ENCODE measurements at places on chromosomes 11 and 22.

DNA sequence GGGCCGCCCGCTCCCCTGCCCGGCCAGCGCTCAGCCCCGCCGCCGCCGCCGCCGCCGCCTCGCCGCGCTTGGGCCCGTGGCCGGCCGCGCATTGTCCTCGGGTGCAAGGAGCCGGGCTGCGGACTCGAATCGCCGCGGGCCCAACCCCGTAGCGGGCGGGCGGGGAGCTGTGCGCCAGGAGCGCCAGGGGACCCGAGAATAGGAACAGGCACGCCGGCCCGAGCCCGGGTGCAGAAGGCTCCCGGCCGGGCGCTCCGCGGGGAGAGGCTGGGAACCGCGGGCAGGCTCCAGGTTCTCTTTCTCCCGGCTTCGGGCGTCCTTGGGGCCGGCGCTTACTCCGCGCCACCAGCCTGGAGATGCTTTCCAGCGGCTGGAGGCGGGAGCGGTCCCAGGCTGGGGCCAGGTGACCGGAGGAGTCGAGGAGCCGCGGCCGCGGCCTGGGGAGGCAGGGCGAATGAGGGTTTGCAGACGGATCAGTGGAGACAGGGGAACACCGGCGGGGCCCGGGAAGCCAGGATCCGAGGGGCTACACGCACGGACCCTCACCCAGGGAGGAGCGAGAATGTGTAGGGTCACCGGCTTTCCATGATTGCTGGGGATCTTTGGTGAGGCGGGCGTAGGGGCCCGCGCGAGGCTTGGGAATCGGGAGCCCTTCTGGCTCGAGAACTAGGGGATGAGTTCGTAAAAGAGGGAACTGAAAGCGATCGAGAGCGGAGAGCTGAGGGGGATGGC, 726 bp downstream of the PKNOX2 start:
- no peak for DNase-seq

DNA sequence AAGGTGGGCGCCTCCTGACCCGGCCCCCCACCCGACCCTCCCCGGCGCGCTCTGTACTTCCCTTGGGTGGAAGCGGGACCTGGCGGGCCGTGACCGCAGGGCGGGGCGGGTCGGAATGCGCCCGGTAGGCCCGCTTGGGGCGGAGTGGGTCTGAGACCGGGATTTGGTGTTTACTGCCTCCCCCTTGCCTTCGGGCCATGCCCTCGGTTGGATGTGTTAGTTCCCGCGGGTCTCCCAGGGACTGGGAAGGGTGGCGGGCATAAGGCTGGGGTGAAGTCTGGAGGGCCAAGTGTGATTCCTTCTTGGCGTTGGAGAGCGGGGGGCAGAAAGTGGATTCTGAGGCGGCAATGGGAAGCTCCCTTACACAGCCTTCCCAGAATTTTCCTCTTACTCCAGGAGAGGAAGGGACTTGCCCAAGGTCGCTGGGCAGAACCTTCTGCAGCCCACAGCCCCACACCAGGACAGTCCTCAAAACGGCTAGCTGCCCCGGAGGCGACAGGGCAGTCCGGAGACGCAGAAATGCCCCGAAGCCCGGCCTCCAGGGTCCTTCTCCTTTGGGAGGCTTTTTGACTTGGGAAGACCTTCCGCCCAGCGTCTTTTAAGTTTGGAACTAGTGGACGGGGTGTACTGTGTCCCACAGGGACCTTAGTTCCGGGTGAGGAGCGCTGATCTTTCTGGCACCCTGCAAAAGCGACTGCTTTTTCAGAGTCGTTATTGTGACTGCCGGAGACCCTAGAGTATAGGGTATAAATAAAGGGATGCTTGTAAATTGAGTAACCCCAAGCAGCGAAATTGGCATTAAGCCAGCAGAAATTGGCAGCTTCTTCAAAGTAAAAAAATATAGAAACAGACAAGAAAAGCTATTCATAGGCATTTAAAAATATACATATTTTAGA, 647 bp downstream of the SWAP70 start:
- DNase-seq = peak; percentile 4

DNA sequence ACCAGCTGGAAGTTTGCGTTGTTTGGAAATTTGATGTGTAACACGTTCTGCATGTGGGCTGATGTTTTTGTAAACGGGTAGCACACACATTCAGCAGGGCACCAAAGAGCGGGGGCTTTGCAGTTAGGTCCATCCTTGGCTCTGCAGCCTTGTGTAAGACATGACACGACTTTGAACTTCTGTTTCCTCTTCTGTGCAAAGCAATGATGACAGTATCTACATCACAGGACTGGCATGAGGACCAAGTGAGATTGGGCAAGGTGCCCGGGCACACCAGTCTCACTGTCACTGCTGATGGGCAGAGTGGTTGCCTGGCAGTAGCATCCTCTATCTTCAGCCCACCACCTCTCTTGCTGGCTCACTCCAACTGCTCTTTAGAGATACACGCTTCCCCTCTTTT, 3.3 kb downstream of the TCN2 start:
- DNase-seq = peak; percentile 61

GRCh38 chr11:31651822-31652221, 142.3 kb downstream of the ELP4 start:
- DNase-seq = no peak

GRCh38 chr11:104033134-104033533, 3.3 kb upstream of the DDI1 start:
- DNase-seq = no peak

DNA sequence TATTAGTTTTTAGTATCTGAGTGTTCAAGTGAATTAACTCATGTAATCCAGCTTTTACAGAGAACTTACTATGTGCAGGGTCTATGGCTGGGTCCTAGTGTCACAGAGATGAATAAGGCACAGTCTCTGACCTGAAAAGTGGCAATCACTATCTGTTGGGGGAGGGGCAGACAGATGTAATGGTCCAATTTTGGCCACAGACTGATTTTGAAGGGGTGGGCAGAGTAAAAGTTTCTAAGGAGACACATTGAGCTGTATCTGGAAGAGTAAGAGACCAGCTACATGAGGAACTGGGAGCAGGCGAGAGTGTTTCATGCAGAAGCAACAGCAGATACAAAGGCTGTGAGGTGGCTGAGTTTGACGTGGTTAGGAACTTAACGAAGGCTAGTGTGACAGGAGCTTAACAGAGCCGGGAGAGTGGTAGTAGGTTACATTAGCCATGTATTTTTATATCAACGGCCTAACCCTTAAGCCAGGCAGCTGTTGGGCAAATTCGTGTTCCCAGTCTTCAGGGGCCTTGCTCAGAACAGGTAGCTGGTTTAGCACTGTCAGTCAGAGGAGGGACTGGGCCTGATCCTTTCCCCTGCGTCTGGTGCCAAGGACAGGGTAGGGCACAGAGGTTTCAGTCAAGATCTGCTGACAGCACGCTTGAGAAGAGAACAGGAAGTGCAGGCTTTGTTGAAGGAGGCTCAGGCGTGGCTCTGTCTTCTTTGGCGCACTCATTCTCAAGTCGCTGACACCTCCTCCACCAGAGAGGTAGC, 1.4 kb upstream of the STIM1 start:
- peak; percentile 82 for DNase-seq

- no peak for DNase-seq
Observed at GRCh38 chr22:20763630-20764470, 10.1 kb upstream of the SERPIND1 start.

GRCh38 chr22:38027487-38027886, 29.7 kb upstream of the PICK1 start:
- no peak for DNase-seq

DNA sequence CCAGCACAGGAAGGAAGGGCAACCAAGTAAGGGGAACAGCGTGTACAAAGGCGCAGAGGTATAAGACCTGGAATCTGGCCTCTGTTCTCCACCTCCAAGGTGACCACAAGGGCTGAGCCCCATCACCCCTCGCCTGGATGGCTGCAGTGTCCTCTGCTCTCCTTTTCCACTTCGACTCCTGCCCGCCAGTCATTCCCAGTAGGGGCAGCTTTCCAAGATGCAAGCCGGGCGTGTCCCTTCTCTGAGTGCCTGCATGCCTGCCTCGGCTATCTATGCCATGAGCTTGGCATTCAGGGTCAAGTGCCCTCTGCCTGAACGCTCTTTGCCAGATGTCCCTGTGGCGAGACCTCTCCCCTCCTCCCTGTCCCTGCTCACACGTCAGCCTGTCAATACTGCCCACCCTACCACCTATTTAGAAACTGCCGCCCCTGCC, 17.0 kb downstream of the FADS3 start:
- no peak for DNase-seq

DNA sequence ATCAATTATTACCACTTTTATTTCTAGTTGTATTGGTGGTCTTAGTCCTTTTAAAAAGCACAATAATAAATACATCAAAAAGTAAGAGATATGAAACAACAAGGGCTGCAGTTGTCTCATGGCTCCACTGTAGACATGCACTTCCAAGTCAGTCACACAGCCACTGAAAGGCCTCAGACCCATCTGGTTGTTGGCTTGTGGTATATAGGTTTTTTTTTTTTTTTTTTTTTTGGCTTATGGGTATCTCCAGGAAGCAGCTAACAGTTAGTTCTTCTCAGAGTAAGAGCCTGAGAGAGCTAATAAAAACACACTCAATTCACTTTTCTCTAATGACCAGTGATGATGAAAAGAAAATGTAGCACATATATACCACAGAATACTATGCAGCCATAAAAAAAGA, 6.0 kb upstream of the OR52E6 start:
- no peak for DNase-seq

DNA sequence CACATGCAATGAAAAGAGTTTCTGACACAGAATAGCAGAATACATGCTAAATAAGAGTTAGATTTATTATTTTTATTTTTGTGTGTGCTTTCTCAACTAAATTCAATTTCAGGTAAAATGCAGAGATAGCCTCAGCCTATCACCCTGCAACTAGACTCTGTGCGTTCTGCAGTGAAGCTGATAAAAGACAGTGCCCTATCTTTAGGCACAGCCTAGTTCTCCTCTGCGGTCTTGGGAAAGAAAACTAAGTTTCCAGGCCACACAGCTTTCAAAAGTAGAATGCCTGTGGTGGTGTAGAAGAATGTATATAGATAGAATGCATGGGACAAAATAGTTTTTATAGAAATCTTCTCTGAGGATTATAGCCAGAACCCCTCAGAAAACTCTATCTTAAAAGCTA, 12.0 kb upstream of the MMP1 start:
- DNase-seq = no peak

DNA sequence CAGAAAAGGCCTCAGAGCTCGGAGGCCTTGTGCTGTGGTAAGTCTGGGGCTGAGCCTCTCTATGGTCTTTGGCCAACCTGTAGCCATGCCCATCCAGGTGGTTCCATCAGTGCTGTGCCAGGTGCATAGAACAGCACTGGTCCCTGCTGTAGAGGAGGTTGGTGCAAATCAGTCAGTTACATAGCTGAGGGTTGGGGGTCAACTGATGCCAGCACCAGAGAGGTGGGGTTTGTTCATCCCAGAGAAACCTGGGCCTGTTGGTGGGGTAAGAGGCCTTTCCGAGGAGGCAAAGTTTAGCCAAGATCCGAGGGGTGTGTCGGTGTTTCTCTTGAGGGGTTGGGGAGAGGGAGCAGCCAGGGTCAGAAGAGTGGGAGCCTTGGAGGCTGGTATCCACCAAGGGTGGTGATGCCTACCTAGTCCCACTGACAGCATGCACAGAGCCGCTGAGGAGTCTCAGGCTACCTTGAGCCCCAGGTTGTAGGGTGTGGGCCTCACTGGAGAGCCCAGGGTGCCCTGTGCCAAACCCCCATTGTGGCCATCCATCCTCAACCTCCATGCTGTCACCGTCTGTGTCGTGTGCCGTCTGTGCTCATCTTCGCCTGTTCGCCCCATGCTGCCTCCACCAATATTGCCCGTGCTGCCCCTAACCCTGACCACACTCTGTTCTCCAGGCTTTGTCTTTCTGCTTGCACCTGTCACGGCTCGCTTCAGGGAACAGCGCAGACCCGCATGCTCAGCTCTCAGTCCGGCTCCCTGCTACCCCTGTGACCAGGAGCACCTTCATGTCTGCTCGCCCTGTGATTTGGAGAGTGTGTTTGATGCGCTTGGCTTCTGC, 78.7 kb upstream of the SUSD2 start:
- no peak for DNase-seq

GRCh38 chr11:111379602-111380136, 594 bp upstream of the POU2AF1 start:
- DNase-seq = peak; percentile 63

DNA sequence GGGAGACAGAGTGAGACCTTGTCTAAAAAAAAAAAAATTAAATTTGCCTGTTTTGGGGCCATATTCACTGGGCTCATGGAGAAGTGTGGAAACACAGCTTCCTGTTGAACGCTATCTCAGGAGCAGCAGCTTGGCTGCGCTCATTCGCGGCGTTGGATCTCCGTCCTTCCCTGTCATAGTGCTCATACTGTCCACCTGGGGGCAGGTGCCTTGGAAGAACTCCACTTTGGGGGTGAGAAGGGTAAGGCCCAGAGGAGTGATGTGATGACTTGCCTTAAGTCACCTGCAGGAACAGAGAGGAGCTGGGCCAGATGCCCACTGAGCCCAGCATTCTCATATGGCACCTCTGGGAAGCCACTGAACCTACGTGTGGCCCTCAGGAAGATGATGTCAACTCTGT, 82.8 kb downstream of the CABIN1 start:
- DNase-seq = no peak

GRCh38 chr22:27267145-27267544, 534.4 kb downstream of the MN1 start:
- DNase-seq = no peak

- DNase-seq = no peak
Observed at GRCh38 chr11:11577932-11578911, 43.6 kb downstream of the GALNT18 start.

GRCh38 chr11:90587896-90588295, 365.0 kb upstream of the CHORDC1 start:
- no peak for DNase-seq

DNA sequence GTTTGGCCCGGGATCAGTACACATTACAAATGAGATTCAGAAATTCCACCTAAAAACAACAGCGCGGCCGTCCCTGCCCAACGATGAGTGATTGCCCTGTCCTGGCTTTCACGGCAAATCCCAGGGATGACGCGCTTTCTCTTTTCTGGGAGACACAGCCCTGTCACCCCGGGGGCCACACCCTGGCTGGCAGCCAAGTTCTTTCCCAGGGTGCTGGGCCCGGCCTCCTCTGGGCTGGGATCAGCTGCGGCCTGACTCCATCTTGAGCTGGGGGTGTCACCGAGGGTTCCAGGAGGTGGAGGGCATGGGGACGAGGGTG, 82.7 kb downstream of the FBLN1 start:
- DNase-seq = no peak

GRCh38 chr11:73995731-73996130, 13.1 kb upstream of the UCP2 start:
- peak; percentile 41 for DNase-seq

- peak; percentile 20 for DNase-seq
Observed at GRCh38 chr11:44604171-44604581, 38.7 kb downstream of the CD82 start.

- no peak for DNase-seq
Observed at GRCh38 chr22:23478175-23478574, 101.9 kb downstream of the IGLL1 start.

GRCh38 chr11:116421529-116422185, 351.1 kb downstream of the BUD13 start:
- DNase-seq = no peak

- DNase-seq = no peak
Observed at GRCh38 chr11:126282361-126282735, 545 bp upstream of the TIRAP start.

GRCh38 chr11:92550411-92550810, 325.8 kb downstream of the FAT3 start:
- no peak for DNase-seq

GRCh38 chr11:73762732-73763131, 1.9 kb upstream of the RAB6A start:
- DNase-seq = no peak
